ENCODE measurements at places on chromosomes 1 and 21. TPM values are rescaled to one million over a fixed set of nuclear protein-coding genes. Genes with fewer than 3 reads are reported as not detected.

Gene IRF2BP2
- total RNA-seq = 21.2 TPM

Gene SPATA46
- total RNA-seq = not detected

Gene C1orf141
- total RNA-seq = not detected

Gene SLC6A17
- 0.06 TPM for total RNA-seq

Gene LRRC38
- total RNA-seq = not detected

Gene B4GALT3
- 9.5 TPM for total RNA-seq

Gene CD34
- total RNA-seq = 0.12 TPM

Gene SLFNL1
- total RNA-seq = 0.19 TPM

Gene CHI3L1
- total RNA-seq = 0.95 TPM

Gene LPGAT1
- 5.7 TPM for total RNA-seq

Gene EFNA4
- total RNA-seq = 10.7 TPM

Gene GSTM1
- total RNA-seq = 20.8 TPM

DNA sequence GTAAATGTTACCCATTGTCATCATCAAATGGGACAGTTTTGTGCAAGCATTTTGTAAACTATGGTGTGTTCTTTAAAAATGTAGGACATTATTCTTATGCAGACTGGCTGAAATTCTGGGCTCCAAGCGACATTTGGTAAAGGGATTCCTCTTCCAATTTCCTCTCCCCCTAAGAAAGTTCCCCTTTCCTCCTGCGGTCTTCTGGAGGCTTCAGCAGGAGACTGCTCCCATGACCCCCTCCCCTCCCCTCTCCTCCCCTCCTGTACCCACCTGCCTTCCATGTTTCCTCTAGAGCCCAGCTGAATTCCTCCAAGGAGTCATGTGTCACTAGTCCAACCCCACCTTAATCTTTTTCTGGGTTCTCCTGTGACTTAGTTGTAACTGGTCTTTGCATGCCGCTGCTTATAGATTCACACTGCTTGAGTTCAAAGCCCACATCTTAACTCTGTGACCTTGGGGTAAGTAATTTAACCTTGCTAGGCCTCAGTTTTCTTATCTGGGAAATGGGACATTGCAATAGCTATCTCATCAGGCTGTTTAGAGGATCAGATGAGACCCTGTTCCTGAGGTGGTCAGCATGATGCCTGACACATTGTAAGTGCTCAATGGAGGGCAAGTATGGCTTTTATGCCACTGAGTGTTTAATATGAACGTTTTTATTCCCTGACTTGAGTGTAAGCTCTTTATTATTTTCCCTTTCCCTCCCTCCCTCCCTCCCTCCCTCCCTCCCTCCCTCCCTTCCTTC, 69.9 kb upstream of the WDR26 start:
- no peak for DNase-seq

- no peak for DNase-seq
Observed at GRCh38 chr1:225467193-225468020, 39.6 kb upstream of the LBR start.

DNA sequence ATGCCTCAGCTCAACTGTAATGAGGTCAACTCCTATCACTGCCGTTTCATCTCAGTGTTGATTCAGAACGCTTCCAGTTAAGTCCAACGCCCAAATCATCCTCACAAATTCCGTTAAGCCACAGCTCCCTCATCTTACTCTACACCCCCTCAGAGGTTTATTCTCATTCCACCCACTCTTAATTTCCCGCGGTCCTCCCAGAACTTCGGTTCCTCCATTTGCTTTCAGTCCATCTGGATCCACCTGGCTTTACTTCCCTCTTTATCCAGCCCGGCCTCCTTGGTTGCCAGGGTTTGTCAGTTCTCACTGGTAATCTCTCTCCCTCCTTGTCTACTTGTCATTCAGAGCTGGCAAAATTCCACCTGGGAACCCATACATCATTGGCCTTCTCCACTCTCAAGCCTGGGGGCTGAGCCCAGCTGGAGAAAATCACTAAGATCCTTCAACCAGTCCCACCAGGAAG, 51.3 kb upstream of the RUNX1 start:
- no peak for DNase-seq

- peak; percentile 61 for DNase-seq
Observed at GRCh38 chr1:29984166-29984861, 739.1 kb downstream of the MATN1 start.

DNA sequence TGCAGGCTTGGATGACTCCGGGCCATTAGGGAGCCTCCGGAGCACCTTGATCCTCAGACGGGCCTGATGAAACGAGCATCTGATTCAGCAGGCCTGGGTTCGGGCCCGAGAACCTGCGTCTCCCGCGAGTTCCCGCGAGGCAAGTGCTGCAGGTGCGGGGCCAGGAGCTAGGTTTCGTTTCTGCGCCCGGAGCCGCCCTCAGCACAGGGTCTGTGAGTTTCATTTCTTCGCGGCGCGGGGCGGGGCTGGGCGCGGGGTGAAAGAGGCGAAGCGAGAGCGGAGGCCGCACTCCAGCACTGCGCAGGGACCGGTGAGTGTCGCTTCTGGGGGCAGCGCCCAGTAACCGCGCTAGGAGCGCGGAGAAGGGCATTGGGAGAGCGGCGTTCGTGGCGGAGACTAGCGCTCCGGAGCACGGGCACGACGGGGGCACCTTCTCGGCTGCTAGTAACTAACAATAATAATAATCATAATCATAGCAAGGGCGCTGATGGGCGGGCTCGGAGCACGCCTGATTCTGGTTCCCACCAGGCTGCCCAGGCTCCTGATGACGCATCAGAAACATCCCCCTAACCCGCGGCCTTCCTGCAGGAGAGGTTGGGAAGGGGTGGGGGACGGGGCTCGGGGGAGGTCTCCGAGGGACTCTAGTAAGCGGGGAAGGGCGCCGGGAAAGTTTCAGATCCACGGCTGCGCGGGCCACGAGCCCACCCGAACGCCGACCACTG, at the start of gene MX1:
TSS of gene MX1 (plus strand) at position 286 of the 722 bp plus-strand sequence. CDS start 5,832 bp downstream, outside the sequence.
- peak; percentile 52 for DNase-seq

GRCh38 chr1:15364740-15365139, 44.9 kb upstream of the EFHD2 start:
- peak; percentile 24 for DNase-seq

- DNase-seq = no peak
Observed at GRCh38 chr1:3863231-3863935, 6.1 kb downstream of the DFFB start.

GRCh38 chr1:81813691-81814090, 13.0 kb downstream of the ADGRL2 start:
- no peak for DNase-seq

DNA sequence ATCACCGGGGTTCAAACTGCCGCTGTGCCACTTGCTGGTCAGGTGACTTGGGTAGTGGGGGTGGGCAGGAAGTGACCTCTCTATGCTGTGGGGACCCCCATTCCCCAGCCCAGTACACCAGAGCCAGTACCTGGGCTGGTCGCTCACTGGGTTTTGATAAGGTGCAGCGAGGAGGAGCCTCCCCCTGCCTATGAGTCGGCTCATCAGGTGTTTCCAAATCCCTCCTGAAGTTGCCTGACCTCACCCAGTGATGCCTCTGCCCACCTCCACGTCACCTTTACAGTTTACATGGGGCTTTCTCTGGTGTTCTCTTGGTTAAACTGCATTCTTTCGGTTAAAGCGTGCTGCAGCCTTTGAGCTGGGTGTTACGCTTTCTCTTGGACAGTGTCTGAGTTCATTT, 58.2 kb downstream of the ARHGEF10L start:
- no peak for DNase-seq

DNA sequence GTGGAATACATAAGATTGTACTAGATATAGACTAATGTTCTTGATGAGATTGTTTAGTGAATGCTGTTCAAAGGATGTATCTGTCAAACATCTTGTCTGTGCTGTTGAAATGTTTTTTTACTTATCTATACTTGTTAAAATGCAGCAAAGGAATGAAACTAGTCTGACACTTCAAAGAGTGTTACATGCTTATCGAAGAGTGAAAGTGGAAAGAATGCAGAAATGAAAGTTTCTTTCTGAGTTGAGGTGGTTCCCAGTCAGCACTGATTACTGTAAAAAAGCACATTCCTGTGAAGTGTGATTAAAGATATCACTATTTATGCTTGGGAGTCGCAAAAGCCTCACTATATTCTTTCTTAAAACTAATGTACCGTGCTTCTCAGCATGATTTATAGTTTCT, 1225.2 kb downstream of the NCAM2 start:
- DNase-seq = no peak

GRCh38 chr1:47431534-47431933, 6.3 kb upstream of the FOXD2 start:
- DNase-seq = no peak

DNA sequence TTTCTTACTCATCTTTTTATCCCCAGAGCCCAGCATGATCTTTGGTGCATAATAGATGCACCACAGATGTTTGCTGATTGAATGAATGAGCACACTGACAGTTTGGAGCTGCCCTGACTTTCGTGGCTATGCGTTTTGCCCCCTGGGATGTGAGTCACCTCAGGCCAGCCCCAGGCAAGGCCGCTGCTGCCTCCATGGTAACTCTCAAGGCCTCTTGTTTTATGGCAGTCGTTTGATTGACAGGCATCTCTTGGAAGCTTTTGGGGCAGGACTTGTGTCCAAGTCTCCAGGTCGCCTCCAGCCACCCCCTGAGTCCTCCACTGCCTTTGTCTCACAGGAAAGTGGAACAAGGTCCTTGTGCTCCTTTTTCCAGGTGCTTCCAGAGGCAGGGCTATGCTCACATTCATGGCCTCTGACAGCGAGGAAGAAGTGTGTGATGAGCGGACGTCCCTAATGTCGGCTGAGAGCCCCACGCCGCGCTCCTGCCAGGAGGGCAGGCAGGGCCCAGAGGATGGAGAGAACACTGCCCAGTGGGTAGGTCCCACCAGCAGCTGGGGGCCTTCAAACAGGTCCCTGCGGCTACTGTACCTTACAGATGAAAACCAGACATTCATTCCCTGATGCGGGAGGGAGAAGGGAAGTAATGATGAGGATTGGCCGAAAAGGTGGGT, 11.2 kb downstream of the PSEN2 start:
- no peak for DNase-seq

- DNase-seq = no peak
Observed at GRCh38 chr1:218517459-218517858, 172.3 kb downstream of the TGFB2 start.
